Activated naive CD8-positive, alpha-beta T cell treated with anti-CD3 and anti-CD28 coated beads, Interleukin-2, amount 10 ng/mL, durations not matched to agents 7 days and 5 days (primary cell): ENCODE measurements at places on chromosomes 3 and 15. TPM values are rescaled to one million over a fixed set of nuclear protein-coding genes. Genes with fewer than 3 reads are reported as not detected.

The CPB1 gene
- total RNA-seq, result not detected

The FBXW12 gene
- total RNA-seq, result not detected

The DPPA4 gene
- total RNA-seq, result not detected

The GNB4 gene
- 6.2 TPM for total RNA-seq
